ENCODE measurements at places on chromosomes 7 and 10.
A peak's percentile ranks its signal among the peaks of the same experiment; 100 is the strongest.

DNA sequence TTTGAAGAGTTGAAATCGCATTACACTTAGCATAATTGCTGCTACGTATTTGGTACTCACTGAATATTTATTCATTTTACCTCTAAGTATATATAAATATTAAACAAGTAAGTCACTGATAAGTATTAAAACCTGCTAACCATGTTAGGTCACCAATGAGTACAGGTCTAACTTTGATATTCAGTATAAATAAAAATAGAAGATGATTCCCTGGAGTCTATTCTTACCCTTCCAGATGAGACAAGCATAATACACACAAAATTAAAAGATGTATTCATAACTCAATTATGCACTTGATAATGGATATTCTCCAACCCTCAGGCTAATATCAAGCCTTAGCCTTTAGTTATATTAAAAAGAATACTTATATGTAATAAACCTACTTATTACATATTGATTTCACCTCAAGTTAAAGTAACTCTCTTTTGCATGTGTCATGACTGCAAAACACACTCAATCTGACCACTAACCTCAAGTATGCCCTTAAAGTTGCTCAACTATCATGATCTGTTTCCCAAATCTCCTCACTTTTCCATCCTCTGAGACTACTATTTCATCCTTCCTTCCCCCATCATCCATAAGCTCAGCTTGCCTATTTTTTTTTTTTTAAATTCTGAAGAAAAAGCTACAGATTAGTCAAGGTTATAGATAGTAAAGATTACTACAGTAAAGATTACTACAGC, 46.8 kb downstream of the IPMK start:
- DNase-seq, result no peak

DNA sequence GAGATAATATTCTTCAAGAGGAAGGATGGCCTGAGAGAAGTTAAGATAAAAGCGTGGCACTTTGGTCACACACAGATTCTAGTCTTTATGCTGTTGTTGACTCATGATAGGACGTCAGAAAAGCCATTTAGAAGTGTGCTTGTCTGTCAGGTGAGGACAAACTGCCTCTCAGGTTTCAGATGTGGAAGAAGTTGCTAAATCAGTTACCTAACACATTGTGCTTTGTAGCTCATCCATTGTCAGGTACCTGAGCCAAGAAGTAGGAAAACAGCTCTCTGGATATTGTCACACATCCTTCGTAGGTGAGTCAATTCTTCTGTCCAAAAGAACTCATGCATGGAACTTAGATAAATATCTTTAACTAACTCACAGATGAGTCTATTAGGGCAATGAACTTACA, 49.5 kb upstream of the PHYHIPL start:
- DNase-seq, result no peak

DNA sequence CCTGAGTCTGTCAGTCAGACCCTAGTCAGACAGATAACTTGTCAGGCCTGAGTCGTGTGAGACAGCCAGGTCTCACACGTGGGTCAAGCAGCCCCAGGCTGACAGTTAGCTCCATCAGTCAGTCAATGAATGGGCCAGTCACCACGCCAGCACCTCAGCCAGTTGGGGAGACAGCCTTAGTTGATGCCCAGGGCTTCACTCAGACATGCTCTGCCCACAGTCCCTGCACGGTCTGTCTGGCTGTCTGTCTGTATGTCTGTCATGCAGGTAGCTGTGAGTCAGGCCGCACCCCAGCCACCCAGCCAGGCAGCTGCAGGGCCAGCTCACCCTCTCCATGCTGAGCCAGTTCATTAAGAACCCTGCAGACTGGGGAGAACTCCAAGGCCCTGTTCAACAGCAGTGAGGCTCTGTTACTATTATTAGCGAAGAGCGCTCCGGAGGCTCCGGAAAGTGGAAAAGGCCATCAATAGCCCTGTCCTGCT, 141.1 kb upstream of the PCBD1 start:
- no peak for DNase-seq

GRCh38 chr10:1284076-1284475, 227.9 kb downstream of the WDR37 start:
- no peak for DNase-seq

DNA sequence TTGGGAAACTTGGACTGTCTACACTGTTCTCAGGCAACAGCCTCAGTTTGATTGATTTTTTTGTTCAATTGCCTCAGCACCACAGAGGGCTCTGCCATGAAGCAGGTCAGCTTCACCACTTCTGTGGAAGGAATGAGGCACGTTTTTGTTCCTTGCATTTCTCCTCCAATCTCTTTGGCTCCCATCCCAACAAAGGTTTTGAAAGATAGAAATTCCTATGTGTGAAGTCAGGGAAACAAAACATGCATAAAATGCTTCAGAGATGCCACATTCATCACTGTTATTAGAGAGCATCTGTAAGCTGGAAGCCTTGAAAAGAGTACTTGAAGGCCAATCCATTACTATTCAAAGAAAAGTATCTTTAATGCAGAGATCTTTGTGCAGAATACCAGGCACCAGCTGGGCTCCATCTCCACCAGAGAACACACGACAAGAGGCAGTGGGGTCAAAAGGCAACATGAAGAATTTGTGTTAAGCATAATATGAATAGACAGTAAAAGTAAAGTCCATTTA, 249.1 kb upstream of the LYZL1 start:
- DNase-seq, result no peak

DNA sequence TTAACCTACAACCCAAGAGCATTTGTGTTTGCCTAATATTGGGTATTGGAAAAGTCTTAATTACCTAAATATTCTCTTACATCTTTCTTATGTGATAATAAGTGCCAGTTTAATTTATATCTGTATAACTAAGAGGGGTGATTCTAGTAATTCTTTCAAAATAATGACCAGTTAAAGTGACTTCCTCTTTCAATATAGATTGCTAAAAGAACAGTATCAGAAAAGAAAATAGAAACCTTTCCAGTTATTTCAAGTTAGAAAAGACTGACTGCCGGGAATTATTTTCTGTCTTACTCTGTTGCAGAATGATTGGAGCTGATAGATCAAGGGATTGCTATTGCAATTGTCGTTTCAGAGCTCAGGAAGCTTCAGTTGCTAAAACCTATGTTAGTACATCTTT, 525.0 kb upstream of the SEMA3D start:
- DNase-seq, result no peak

- DNase-seq, result no peak
These were observed 21.4 kb downstream of the PRKAR2B start for GRCh38 chr7:107065929-107066247.

DNA sequence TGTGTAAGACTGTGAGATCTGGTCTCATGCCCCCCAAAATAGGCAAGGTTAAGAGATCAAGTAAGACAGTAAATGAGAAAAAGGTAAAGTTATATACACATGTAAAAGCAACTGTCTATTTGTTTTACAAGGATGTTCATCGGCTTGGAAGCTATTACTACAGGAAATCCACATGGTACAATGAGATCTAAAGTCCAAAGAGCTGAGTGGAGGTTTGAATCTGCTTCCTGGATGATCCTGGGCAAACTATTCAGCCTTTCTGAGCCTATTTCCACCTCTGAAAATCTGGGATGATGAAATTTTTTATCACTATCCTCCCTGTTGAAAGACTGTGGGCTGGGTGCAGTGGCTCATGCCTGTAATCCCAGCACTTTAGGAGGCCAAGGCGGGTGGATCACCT, 123.0 kb downstream of the IDE start:
- DNase-seq, result no peak

DNA sequence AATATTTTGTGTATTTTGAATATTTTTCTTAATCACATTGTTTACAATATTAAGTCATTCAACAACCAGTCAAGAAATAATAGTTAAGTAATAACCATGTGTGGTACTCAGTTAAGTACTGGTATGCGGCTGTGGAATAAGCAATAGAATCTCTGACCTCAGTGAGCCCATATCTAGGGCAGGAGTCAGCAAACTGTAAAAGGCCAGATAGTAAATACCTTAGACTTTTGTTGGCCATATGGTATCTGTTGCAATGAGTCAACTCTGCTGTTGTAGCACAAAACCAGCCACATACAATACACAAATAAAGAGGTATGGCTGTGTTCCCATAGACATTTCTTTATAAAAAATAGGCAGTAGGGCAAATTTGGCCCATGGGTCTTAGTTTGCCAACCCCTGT, 311.6 kb upstream of the SEMA3A start:
- no peak for DNase-seq

GRCh38 chr7:137084607-137085380, 216.3 kb downstream of the CHRM2 start:
- no peak for DNase-seq

- DNase-seq, result no peak
These were observed 66.3 kb upstream of the ZRANB1 start for GRCh38 chr10:124875596-124875995.

DNA sequence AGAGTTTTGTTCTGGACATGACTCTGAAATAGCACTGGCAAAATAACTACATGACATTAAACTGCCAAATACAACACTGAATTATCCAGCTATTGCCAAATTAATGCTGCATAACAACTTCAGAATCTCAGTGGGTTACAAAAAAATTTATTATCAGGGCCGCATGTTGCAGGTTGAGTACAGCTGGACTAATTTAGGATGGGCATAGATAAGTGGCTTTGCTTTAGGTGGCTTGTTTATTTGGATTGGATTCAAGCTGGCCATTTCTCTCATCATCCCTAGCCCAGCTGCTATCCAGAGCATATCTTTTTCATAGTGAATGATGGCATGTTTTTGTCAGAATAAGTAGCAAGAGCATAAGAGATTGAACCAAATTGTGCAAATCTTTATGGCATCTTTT, 1277.1 kb downstream of the REEP3 start:
- peak; percentile 2 for DNase-seq

GRCh38 chr7:36157527-36158320, 4.7 kb downstream of the EEPD1 start:
- DNase-seq, result no peak

DNA sequence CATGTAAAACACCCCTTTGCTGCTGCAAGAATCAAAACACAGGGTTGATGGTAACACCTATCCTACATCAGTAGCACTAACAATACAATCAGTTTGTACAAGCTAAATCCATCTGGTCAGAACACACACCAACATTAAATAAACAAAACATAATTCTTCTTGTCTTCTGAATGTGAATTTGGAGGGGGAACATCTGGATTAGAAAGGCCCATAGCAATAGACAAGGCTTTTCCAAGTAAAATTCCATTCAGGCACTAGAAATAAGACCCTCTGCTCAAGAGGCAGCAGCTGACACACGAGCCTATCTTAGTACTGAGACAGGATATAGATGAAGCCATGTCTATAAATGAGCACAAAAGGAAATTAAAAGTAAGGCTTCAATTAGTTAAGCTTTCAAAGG, 839.9 kb upstream of the LRRTM3 start:
- DNase-seq, result no peak

DNA sequence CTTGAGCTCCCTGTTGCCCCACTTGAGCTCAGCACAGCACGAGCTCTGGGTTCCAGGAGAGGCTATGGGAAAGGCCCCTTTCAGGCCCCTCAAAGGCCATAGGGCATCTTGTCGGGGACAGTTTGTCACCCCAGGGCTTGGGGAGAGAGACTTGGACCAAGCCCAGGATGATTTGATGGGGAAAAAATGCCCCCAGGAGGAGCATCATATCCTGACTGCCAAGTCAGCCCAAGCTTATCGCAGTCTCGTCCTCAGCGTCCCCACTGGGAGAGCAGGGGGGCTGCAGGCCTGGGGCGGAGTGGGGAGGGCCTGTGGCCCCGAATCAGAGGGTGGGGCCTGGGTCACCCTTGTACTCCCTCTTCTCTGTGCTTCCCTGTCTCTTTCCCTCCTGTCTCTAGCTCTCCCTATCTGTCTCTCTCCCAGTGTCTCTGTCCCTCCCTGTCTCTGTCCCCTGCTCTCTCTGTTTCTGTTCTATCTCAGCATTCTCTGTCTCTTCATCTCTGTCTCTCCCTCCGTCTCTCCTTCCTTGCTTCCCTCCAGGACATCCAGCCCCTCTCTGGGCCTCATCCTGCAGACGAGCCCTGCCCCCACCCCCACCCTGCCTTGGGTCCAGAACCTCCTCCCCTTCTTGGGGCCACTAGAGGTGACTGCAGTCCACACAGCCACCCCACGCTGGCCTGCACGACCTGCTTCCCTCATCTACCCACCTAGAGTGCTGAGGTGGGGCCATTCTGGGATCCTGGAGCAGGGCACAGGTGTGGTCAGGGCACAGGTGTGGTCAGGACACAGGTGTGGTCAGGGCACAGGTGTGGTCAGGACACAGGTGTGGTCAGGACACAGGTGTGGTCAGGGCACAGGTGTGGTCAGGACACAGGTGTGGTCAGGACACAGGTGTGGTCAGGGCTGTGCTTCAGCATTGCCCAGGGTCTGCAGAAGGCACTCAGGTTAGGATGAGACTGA, 17.3 kb upstream of the GRIFIN start:
- no peak for DNase-seq

- no peak for DNase-seq
These were observed 126.5 kb downstream of the HIPK2 start for GRCh38 chr7:139651308-139651707.

GRCh38 chr10:122191936-122192541, 79.1 kb upstream of the BTBD16 start:
- no peak for DNase-seq

DNA sequence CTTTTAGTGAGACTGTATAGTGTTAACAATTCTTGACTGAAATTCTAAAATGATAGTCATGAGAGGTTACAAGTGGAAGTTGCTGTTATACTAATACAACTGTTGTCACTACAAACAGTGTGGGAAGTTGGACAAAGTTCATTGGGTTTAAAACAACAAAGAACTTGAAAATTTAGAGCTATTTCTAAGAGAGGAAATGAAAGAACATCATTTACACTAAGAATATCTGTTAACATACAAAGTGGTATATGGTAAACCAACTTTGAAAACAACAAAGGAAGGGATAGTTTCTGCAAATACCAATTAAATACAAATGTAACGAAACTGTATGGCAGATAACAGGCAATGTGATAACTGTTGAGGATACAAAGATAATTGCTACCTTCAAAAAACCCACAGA, 11.6 kb downstream of the MTPN start:
- no peak for DNase-seq

DNA sequence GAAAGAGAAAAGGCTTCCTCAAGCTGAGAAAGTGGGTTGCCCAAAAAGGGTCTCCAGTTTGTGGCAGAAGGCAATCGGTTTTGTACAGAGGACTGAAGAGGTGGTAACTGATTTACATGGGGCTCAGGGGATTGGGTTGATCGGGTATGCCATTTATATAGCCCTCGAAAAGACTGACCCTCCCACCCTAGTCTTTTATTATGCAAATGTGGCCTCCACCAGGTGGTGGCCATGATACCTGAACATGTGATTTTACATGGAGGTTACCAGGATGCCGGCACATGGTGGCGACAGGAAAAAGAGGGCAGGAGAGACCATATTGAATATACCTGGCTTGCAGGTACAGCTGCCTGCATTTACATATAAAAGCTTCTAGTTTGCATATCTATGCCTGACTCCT, 36.7 kb downstream of the ATE1 start:
- no peak for DNase-seq

- DNase-seq, result no peak
These were observed 7.2 kb downstream of the FAM3C start for GRCh38 chr7:121388950-121389349.

DNA sequence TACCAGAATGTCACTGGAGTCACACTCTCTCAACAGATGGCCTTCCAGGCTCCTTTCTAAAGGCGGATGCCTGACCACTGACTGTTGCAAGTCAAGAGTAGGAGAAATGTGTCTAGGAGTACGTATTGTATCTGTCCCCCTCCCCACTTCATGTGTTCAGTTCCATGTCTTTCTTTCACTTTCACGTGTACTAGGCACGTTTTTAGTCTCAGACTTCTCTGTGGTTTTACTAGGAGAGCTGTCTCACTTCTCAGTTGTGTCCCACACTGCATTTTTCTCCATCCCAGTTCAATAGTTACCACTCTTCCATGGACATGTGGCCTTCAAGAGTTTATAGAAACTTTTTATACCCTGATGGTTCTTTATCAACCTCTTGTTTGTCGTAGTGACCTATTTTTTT, 893.0 kb downstream of the NRG3 start:
- no peak for DNase-seq
